Activated CD8-positive, alpha-beta memory T cell treated with anti-CD3 and anti-CD28 coated beads, Interleukin-2, amount 50 U/mL, for 48 hours (primary cell): ENCODE measurements at places on chromosomes 13 and 19.

DNA sequence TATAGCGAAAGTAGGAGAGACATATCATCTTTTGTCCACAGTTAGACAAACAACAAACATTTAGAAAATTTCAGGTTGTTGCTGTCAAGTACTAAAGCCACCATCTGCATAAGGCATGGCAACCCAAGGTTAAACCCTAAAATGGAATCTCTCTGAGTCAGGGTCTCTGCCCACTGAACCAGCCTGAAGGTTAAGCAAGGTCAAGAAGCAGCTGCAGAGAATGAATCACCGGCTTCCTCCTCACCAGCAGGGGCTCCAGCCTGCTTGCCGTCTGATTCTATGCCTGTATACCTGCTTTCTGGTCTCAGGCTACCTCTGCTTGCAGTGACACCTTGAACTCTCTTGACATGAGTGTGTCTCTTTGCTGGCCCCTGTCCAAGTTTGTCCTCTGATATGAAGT is 726.2 kb upstream of the SGCG start:
- DNase-seq = no peak

- no peak for DNase-seq
Observed at GRCh38 chr19:29837996-29838395, 26.2 kb downstream of the CCNE1 start.

GRCh38 chr19:38781058-38781457 is 7.7 kb upstream of the LGALS7 start:
- DNase-seq = no peak

- no peak for DNase-seq
Observed at GRCh38 chr13:85671336-85671735, 127.9 kb downstream of the SLITRK6 start.

DNA sequence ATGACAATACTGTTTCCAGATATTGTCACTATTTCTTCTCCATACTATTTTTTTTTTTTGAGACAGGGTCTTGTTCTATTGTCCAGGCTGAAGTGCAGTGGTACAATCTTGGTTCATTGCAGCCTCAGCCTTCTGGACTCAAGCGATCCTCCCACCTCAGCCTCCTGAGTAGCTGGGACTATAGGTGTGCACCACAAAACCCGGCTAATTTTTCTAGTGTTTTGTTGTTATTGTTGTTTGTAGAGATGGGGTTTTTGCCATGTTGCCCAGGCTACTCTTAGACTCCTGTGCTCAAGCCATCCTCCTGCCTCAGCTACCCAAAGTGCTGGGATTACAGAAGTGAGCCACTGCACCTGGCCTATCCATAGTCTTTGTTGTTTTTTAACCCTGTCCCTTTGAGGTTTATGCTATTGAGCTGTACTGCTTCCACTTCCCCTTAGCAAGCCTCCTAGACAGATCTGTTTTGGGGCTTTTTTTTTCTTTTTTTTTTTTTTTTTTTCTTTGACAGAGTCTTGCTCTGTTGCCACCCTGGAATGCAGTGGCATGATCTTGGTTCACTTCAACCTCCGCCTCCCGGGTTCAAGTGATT is 27.6 kb upstream of the MAP3K10 start:
- no peak for DNase-seq

DNA sequence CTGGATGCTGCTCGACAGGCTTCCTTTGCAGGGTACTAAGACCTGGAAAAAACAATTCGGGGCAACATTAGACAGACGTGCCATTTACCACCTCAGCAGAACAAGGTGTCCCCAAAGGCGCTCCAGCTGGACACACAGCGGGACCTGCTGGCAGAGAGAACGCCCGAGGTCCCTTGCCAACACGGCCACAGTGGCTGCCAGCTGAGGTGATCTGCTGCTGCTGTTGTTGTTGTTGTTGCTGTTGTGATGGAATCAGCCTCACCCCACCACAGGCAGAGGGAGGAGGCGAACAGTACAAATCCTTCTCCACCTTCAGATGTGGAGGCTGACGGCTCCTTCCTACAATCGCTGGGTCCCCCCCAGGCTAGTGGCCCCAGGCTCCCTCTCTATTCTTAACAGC is 25.2 kb downstream of the ANKRD27 start:
- DNase-seq = no peak
